ENCODE measurements at places on chromosomes 7 and 10. TPM values are rescaled to one million over a fixed set of nuclear protein-coding genes. Genes with fewer than 3 reads are reported as not detected.
A peak's percentile ranks its signal among the peaks of the same experiment; 100 is the strongest.

- peak overlapping the region; percentile 61 for H3K27ac ChIP-seq
- H3K27me3 ChIP-seq = no peaks in the 10 kb centered on the region
- H3K4me1 ChIP-seq = peaks cover 27% of the 10 kb centered on the region
- no peak for DNase-seq
- no peak overlapping the region for H3K4me3 ChIP-seq
Observed at GRCh38 chr10:103890194-103890658, 27.8 kb downstream of the STN1 start.

Gene YAE1
- total RNA-seq = 20.1 TPM

Gene HYAL4
- not detected for total RNA-seq

Gene FOXP2
- not detected for total RNA-seq

Gene TBXAS1
- 2.1 TPM for total RNA-seq

DNA sequence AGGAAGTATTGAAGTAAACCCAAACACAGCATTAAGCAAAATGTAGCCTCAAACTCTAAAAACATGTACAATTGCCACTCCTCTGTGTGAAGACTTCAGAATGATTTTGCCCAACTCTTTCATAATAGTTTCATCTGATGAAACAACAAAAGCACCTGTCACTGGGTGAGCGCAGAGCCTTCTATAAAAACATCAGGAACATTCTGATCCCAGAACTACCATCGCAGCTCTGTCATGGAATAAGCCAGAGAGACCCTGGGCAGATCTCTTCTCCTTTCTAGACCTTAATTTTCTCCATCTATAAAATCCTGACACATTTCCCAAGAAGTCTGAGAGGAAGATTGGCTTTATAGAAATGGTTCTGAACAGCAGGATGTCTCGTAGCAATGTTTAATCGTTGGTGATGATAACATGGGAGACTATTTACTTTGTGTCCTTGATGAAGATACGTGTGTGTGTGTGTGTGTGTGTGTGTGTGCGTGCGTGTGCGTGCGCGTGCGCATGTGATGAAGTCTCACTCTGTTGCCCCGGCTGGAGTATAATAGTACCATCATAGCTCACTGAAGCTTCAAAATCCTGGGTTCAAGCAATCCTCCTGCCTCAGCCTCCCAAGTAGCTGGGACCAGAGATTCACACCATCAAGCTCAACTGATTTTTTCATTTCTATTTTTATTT is 198.0 kb downstream of the KIAA1217 start:
- H3K4me3 ChIP-seq = no peak overlapping the region
- H3K27ac ChIP-seq = no peak overlapping the region

Gene NPY4R
- total RNA-seq = not detected

Data from activated naive CD8-positive, alpha-beta T cell treated with anti-CD3 and anti-CD28 coated beads, Interleukin-2, amount 10 ng/mL, durations not matched to agents 7 days and 5 days (primary cell).